GM23248 (cell line): ENCODE measurements at places on chromosomes 5 and 9. TPM values are rescaled to one million over a fixed set of nuclear protein-coding genes. Genes with fewer than 3 reads are reported as not detected.
A peak's percentile ranks its signal among the peaks of the same experiment; 100 is the strongest.

- no peak overlapping the region for H3K27ac ChIP-seq
- H3K27me3 ChIP-seq = no peaks in the 10 kb centered on the region
- DNase-seq = peak; percentile 22
- peaks cover 60% of the 10 kb centered on the region for H3K36me3 ChIP-seq
Observed at GRCh38 chr5:6615034-6615815, 17.6 kb downstream of the NSUN2 start.

Gene SARDH
- 0.89 and 2.4 TPM in 2 replicates for total RNA-seq

- peak; percentile 35 for DNase-seq
- H3K27me3 ChIP-seq = no peaks in the 10 kb centered on the region
- H3K4me3 ChIP-seq = peak overlapping the region; percentile 97
Observed at GRCh38 chr9:97633859-97634490, 354 bp downstream of the NCBP1 start.

DNA sequence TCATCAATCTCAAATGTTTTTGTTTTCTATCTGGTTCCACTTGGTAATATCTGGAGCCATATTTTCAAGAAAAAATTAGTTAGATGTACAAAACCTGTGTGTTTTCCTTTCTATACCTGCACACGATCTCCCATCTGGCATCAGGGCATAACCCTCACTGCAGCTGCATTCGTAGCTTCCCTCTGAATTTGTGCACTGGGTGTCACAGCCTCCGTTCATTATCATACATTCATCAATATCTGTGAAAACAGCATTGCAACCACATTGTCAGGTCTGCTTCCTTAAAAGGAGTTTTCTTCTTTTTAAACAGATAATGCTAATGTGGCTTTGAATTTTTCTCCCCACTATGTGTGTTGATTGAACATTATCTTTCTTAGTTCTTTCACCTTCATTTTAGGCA is 202.7 kb downstream of the FBN2 start:
- H3K27me3 ChIP-seq = no peaks in the 10 kb centered on the region
- H3K4me3 ChIP-seq = no peak overlapping the region
- no peaks in the 10 kb centered on the region for H3K4me1 ChIP-seq
- no peak for DNase-seq
- peaks cover 9% of the 10 kb centered on the region; the same call in 1 of the 2 replicates for H3K36me3 ChIP-seq

Gene NEK6
- 33.0 and 43.7 TPM in 2 replicates for total RNA-seq

DNA sequence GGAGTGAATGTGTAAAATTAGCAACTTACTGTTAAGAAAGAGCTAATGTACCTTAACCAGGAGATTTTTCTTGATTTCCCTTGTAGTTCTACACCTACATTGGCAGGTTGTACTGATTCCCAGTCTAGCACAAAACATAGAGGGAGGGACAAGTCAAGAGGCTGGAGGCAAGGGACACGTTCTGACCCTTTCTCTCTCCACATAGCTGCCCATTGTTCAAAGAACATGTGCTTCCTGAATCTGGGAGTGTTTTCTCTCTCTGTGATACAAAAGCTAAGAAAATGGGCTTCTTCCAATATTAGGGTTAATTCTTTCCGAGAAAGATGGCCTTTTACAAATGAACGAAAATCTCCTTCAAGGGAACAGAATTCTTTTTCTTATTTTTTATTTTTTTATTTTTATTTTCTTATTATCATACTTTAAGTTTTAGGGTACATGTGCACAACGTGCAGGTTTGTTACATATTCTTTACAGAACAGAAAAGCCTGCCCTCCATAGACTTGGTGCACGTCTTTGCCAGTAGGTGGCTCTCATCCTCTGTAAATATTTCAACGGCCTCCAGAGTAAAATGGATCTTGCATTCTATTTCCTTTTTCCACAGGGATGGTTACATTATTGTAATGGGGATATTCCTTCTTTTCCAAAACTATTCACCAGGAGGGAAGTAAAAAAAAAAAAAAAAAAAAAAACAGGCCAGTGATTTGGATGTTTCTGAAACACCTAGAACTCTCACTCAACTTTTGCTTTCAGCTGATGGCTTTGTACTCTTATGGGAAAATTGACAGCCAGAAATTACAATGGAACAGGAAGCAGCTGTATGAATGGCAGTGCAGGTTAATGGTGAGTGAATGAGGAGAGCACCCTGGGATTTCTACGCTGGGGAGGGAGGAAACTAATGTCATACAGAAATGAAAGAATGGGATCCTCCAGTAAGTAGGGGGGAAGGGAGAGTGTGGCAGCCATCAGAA is 13.1 kb upstream of the IFNA5 start:
- H3K36me3 ChIP-seq = peaks cover 12% of the 10 kb centered on the region; the same call in 1 of the 2 replicates
- H3K27me3 ChIP-seq = no peaks in the 10 kb centered on the region
- H3K4me1 ChIP-seq = no peaks in the 10 kb centered on the region
- no peak overlapping the region for H3K4me3 ChIP-seq

Gene COL15A1
- 16.8 and 17.8 TPM in 2 replicates for total RNA-seq

DNA sequence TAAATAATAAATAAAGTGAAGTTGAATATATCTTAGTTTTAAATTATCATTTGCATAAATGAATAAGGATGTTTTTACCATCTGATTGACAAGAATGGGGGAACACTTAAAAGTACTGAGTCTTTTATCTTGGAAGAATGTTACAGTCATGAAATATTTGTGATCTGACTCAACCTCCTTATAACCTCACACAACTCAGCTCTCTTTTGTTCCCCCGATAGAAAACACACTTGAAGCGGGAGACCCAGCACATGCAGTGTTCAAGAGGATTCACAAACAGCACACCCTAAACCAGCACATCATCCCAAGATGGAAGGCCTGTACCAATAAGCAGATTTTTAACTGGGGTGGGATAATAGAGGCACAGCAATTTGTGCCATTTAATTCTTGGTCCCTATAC is 15.5 kb downstream of the BAAT start:
- H3K4me3 ChIP-seq = no peak overlapping the region
- peaks cover 41% of the 10 kb centered on the region for H3K4me1 ChIP-seq
- no peaks in the 10 kb centered on the region for H3K36me3 ChIP-seq
- H3K27me3 ChIP-seq = no peaks in the 10 kb centered on the region

DNA sequence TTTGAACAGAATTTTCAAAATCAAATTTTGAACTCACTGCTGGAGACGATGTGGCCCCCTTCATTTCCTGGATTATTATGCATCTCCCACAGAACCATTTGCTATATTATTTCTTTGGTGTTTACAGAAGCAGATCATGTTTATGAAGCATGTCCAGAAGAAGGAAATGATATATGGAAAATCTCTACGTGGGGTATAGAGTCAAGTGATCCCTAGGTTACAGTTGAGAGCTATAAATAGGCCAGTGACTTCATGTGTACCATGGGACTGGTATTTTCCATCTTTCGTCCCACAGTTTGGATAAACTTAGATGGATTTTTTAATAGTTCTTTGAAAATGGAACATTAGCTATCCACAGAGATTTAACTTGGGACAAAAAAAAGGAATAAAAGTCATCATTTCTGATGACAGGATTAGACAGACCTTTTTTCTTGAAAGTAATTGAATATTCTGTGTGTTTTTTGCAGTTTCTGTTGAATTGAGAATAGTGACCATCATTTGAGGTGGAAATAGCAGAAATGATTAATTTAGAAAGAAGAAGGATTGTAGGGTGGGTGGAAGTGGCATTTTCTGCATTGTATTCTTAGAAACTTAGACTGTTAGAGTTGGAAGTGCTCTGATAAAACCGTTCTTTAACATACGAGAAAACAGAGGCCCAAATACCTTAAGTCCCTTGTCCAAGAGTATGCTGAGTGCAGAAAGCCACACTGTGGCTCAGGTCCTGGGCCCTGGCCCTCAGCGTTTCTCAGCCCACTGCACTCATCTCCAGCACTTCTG is 136.4 kb downstream of the PIP5K1B start:
- H3K4me3 ChIP-seq = no peak overlapping the region
- H3K4me1 ChIP-seq = no peaks in the 10 kb centered on the region

Gene JAK2
- 6.5 and 6.7 TPM in 2 replicates for total RNA-seq

- no peak overlapping the region for H3K27ac ChIP-seq
- H3K4me3 ChIP-seq = no peak overlapping the region
- no peaks in the 10 kb centered on the region for H3K4me1 ChIP-seq
- H3K27me3 ChIP-seq = no peaks in the 10 kb centered on the region
- no peak for DNase-seq
- no peaks in the 10 kb centered on the region for H3K36me3 ChIP-seq
Observed at GRCh38 chr9:102506406-102506805, 488.7 kb upstream of the CYLC2 start.

DNA sequence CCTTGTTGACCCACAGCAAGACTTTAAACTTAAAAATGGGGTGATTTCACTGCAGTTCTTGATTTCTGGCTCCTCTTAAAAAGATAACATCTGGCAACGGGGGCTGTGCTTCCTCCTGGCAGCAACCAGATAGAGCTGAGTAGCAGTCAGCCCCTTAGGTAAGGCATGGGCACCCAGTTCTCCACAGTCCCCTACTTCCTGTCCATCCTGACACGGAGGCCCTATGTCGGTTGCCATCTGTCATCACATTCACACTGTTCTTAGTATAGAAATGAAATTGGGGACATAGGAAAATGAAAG is 11.7 kb downstream of the CD74 start:
- H3K36me3 ChIP-seq = no peaks in the 10 kb centered on the region
- no peak for DNase-seq
- H3K27ac ChIP-seq = no peak overlapping the region
- no peak overlapping the region for H3K4me3 ChIP-seq

- no peaks in the 10 kb centered on the region for H3K27me3 ChIP-seq
- no peak overlapping the region for H3K4me3 ChIP-seq
- H3K4me1 ChIP-seq = 0 out of 2 replicates have a peak, but pooled peaks cover 3% of the 10 kb centered on the region
- H3K27ac ChIP-seq = no peak overlapping the region
- peaks cover 14% of the 10 kb centered on the region; the same call in 1 of the 2 replicates for H3K36me3 ChIP-seq
Observed at GRCh38 chr9:133340916-133341315, 4.9 kb upstream of the SURF6 start.

Gene SPATA31D4
- not detected in 2 replicates for total RNA-seq

- peaks cover 17% of the 10 kb centered on the region for H3K27me3 ChIP-seq
- no peaks in the 10 kb centered on the region for H3K4me1 ChIP-seq
- no peak overlapping the region for H3K4me3 ChIP-seq
Observed at GRCh38 chr9:87650611-87651295, 75.2 kb upstream of the CTSL start.

Gene ABCA1
- 15.9 and 20.7 TPM in 2 replicates for total RNA-seq

GRCh38 chr9:33166231-33167083 is 679 bp downstream of the B4GALT1 start:
- no peaks in the 10 kb centered on the region for H3K36me3 ChIP-seq
- H3K27ac ChIP-seq = peak overlapping the region; percentile 99
- peak; percentile 77 for DNase-seq
- H3K4me1 ChIP-seq = peaks cover 40% of the 10 kb centered on the region

Gene TERT
- total RNA-seq = not detected in 2 replicates

DNA sequence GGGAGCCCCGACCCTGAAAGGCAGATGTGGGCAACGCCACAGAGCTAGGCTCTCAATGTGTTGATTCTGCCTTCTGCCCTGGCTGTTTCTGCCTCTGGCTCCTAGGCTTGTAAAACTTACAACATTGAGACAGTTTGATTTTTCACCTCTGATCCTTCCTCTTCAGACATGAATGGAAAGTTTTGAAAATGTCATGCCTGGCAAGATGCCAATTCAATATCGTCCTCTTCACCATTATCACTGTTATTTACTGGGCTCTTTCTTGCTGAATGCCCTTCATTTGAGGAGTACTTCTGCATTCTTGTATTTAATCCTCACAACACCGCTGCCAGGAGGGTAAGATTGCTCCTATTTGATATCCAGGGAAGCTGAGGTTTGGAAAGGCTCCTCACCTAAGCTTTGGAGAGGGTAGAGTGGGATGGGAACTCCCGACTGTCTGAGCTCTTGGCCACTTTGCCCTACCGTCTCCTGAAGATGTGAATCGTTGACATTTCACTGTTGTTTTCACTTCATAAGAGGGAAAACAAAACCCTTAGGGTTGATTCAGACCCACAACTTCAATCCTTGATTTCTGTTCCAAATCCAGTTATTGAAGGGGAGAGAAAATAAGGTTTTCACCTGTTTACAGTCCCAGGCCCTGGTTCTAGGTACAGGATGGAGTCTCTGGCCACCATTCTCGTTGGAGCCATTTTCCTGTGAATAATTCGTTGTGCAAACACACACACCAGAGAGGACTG is 12.7 kb upstream of the FGF1 start:
- peaks cover 23% of the 10 kb centered on the region for H3K4me1 ChIP-seq
- no peak overlapping the region for H3K4me3 ChIP-seq
- no peak overlapping the region for H3K27ac ChIP-seq

GRCh38 chr5:14142827-14143545 is at the start of gene TRIO:
TRIO (plus strand) TSS chr5:14143342; CDS start chr5:14143726, 384 bp downstream.
- H3K27ac ChIP-seq = peak within 1 kb of the TSS; percentile 86
- peak; percentile 92 for DNase-seq
- no peaks in the 10 kb centered on the region for H3K27me3 ChIP-seq
- peak within 1 kb of the TSS; percentile 84 for H3K4me3 ChIP-seq

DNA sequence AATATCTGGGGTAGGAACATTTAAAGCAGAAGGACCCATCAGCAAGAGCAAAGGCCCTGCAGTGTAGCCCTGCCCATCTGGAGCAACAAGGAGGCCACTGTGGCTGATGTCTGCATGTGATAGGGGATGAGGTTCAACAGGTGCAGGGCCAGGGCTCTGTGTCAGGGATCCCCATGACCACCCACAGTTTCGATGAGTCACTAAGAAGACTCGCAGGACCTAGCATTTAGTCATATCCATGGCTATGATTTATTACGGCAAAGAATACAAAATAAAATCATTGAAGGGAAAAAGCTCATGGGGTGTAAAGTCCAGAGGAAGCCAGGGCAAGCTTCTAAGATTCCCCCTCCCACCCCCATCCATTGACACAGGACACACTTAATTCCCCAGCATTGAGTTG is 188.6 kb downstream of the ADGRV1 start:
- H3K4me1 ChIP-seq = no peaks in the 10 kb centered on the region
- H3K4me3 ChIP-seq = no peak overlapping the region
- no peaks in the 10 kb centered on the region for H3K36me3 ChIP-seq

DNA sequence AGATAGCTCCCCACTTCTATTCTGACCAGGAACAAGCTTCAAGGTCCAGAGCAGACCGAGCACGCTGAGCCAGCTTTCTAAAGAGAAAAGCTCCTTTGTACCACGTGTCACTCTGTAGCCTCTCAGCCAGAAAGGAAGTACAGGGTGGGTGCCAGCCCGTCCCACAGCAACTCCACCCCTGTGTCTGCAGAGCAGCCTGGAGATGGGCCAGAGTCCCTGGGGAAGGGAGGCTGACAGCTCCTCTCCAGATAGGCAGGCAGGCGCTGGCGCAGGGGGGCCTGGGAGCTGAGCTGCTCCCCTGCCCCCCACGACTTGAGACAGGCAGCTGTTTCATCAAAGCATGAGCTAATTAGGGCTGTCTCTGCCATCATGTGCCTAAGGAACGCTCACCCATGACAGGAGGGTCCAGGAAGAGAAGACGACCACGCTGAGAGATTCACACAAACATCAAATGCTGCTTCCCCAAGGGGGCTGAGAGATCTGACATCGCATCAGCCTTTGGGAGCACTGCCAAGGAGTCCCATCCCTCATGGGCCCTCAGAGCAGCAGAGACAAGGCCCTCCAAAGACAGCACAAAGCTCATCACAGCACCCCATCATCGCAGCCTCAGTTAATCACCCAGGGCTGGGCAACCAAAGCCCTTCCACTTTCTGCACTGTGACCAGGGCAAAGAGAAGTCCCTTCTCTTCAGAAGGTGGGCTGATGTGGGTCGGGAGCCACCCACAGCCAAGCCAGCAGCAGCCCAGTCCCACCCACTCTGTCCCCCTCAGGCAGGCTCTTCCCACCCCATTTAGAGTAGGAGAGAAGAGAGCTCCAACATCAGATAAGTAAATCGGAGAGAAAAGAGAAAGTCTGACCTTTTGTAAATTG is 78.5 kb upstream of the LRRTM2 start:
- no peaks in the 10 kb centered on the region for H3K27me3 ChIP-seq
- no peak overlapping the region for H3K27ac ChIP-seq
- H3K4me1 ChIP-seq = peaks cover 11% of the 10 kb centered on the region
- no peaks in the 10 kb centered on the region for H3K36me3 ChIP-seq

- no peak overlapping the region for H3K4me3 ChIP-seq
- H3K27ac ChIP-seq = no peak overlapping the region
- no peak for DNase-seq
- H3K36me3 ChIP-seq = no peaks in the 10 kb centered on the region
- H3K4me1 ChIP-seq = no peaks in the 10 kb centered on the region
Observed at GRCh38 chr5:157456301-157456700, 3.7 kb upstream of the NIPAL4 start.
